ENCODE measurements at places on chromosomes 6 and 20.

- no peak for DNase-seq
These were observed 1.1 kb upstream of the MRGBP start for GRCh38 chr20:62795023-62795761.

DNA sequence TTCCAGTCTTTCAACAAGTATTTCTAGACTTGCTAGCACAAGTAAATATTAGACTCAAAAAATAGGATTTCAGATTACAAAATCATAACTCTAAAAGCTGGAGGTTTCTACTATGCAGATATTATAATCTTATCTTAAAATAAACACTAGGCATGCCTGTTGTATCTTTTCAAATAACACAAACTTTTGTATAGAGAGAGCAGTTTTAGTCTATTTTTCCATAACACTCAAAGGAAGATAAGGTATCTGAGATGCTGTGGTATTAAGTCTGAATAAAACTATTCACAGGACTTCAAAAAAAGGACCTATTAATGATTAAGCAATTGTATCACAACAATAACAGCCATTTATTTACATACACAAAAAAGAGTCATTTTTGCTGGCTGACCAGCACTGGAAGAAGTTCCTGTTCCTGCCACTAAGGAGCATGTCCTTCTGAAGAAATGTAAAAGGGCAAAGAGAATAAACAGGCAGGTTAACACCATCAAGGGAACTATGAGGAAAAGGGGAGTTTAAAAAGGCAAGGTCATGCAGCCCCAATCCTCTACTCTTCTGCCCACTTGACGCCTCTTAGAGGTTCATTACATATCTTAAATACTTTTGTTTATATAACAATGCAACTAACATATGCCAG is 39.4 kb downstream of the REPS1 start:
- DNase-seq = no peak

GRCh38 chr20:48794360-48794759 is 33.4 kb downstream of the PREX1 start:
- DNase-seq = no peak

GRCh38 chr6:119350202-119350951 is 816 bp upstream of the MAN1A1 start:
- peak; percentile 77 for DNase-seq

- DNase-seq = no peak
These were observed 710.3 kb upstream of the MARCKS start for GRCh38 chr6:113146878-113147277.

- DNase-seq = no peak
These were observed 1.7 kb upstream of the NKX2-2 start for GRCh38 chr20:21515300-21516179.

- no peak for DNase-seq
These were observed 518.5 kb upstream of the MARCKS start for GRCh38 chr6:113338644-113339043.

DNA sequence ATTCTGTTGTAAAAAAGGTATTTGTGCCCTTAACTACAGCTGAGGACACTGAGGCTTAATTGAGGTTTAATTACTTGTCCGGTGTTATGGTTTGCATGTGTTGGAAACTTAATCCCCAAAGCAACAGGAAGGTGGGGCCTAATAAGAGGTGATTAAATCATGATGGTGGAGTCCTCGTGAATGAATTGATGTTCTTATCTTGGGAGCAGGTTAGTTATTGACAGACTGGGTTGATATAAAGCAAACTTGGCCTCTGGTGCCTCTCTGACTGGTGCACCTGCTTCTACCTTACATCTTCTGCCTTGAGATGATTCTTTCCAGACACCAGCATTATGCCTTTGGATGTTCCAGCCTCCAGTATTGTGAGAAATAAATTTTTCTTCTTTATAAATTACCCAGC is 306.5 kb upstream of the HS3ST5 start:
- DNase-seq = no peak

- no peak for DNase-seq
These were observed 147.7 kb downstream of the KCNQ5 start for GRCh38 chr6:72769459-72770125.

DNA sequence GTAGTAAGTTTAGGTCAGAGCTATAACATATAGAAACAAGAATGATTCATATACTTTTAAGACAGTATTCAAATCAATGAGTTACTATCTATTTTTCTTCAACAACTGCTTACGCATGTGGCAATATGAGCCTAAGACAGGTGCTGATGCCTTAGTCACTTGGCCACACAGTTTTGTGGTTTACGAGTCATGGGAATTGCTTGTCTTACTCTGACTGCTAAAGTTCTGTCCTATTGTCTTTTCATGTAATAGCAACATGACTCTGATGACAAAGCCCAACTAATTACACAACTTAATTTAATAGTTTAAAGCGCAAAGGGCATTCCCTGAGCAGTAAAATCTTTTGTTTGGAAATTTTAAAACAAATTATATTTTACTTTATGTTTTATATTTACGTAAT is 159.3 kb upstream of the CENPW start:
- DNase-seq = peak; percentile 76

GRCh38 chr6:2643130-2643529 is 107.6 kb downstream of the MYLK4 start:
- DNase-seq = no peak

DNA sequence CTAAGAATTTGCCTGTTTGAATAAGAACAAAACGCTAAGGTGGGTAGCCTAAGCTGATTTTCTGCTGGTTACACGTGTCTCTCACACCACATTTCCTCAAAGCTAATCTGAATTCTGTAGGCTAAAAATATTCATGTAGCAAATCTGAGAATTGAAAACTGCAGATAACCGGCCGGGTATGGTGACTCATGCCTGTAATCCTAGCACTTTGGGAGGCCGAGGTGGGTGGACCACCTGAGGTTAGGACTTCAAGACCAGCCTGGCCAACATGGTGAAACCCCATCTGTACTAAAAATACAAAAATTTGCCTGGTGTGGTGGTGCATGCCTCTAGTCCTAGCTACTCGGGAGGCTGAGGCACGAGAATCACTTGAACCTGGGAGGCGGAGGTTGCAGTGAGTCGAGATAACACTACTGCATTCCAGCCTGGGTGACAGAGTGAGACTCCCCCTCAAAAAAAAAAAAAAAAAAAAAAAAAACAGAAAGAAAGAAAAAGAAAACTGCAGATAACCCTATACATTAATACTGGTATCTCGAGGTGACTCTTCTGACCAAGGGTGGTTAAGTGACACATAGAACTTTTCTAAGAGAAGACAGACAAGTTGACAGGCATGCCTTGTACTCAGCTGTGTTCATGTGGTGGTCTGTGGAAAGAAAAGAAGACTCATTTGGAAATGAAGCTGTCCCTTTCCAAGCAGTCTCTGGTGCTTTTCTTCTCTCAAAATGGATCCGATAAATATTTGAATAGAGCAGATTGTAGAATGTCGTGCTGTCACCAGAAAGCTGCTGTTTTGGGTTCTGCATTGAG is 24.7 kb upstream of the ASXL1 start:
- DNase-seq = no peak

GRCh38 chr6:150261997-150262697 is 106.7 kb upstream of the IYD start:
- DNase-seq = no peak

DNA sequence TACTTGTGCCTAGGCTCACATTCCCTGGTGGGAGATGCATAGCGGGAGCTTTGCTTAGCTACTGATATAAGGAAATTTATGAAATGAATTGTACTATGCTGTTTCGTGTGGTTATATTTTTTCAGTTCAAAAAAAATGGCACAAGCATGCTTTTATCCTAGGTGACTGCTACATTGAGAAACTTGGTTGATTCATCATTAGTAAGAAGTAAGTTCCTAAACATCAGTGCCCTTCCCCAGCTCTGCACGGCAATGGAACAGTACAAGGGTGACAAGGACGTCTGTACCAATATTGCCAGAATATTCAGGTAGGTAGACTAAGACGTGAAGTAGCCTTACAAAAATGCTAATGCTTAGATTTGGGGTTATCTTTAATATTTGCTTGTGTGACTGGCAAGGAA is 79.7 kb downstream of the ARMC2 start:
- no peak for DNase-seq

DNA sequence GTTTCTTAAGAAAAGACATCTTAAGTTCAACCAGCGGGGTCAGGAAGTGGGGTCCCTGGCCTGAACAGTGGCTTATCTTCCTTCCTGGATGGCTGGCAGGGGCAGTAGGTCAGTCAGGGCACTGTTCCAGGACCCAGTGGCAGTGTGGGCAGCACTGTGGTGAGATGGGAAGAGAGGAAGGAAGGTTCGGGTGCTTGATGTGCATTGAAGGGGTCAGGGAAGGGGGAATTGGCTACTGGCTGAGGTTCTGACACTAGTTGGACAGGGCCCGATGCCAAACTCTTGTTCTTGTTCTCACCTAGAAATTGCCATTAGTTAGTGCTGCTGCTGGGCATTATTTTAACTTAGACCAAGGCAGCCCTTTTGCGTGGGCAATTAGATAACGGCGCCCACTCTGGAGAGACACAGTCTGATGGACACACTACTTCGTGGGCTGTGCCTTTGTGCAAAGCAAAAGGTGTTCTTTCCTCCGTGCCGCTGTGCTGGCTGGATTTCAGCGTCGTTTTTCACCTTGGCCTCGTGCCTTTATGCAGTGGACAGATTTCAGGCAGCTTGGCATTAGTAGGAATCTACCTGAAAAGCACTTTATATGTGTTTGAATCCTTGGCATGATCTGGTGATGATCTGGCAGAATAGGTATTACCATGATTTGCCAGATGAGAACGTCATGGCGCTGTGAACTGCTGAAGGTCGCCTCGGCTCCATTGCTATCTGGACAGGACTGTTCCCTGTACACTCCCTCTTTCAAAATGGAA is 30.3 kb downstream of the UTRN start:
- DNase-seq = no peak

- DNase-seq = no peak
These were observed 38.7 kb downstream of the NCOA7 start for GRCh38 chr6:125829433-125829832.

DNA sequence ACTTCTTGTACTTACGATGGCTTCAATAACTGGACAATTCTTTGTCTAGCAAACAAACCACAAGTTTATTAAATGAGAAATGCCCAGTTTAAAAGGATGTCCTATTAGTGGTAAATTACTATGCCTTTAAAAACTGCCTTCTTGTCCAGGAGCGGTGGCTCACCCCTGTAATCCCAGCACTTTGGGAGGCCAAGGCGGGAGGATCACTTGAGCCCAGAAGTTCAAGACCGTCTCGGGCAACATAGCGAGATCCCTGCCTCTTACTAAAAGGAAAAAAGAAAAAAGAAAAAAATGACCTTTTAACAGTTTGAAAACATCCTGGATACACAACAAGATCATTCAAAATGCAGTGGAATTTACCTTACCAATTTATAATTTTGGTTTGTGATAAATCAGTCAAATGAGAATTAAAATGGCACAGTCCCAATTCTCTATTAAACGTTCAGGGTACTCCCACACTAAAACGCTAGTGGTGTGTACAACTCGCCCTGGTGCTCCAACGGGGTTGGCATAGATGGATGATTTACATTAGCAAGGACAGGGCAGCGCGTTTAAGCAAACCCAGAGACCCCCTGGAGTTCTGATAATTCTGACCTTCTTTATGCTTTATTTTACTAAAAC is 2.3 kb downstream of the ZBTB2 start:
- DNase-seq = no peak

DNA sequence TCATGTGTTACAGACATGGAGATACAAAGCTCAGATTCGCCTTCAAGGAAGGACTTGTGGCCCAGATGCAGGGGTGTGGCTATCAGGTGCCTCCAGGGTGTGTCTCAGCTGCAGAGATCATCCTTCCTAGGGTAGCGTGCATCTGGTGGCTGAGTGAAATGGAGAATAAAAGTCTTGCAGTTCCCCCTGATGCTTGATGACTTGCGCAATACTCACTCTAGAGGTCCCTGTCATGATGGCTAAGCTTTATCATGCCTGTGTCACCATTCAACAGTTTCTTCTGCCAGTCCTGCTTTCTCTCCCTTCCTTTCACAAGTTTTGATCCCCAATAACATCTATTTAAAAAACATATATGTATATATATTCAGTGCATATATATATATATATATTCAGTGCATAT is 228.1 kb downstream of the PAX1 start:
- DNase-seq = no peak

GRCh38 chr6:144549837-144550747 is 265.0 kb downstream of the UTRN start:
- no peak for DNase-seq

- no peak for DNase-seq
These were observed 70.5 kb upstream of the RBM24 start for GRCh38 chr6:17210683-17211082.

GRCh38 chr6:35282472-35282871 is 15.1 kb upstream of the DEF6 start:
- no peak for DNase-seq

DNA sequence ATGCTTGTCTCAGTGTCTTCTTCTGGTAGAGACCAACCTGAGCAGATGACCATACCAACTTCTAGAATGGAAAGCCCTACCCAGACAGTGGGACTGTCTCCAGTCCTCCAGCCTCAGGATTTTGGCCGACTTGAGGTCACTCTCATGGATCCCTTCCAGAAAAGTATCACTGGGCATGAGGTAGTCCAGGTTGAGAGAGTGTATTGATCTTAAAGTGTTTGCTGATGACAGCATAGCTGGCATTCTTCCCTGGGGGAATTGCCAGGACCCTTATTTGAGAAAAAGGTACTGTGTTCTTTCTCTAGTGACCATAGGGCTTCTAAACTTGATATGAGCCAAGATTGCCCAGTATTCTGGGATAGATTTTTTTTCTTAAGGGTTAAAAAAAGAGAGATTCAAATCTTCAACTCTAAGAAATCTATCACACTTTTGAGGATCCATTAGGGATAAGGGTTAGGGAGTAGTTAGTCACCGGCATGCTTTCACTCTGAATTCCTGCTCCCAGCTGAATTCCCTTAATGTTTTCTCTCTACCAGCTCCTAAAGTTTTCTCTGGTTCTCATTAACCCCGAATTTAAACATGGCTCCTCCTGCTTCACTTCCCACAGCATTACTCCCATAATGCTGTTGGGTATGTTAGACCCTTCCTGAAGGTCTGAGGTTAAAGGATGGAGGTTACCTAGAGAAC is 73.6 kb upstream of the FLRT3 start:
- no peak for DNase-seq

- no peak for DNase-seq
These were observed 9.3 kb downstream of the NOL4L start for GRCh38 chr20:32575805-32576204.

DNA sequence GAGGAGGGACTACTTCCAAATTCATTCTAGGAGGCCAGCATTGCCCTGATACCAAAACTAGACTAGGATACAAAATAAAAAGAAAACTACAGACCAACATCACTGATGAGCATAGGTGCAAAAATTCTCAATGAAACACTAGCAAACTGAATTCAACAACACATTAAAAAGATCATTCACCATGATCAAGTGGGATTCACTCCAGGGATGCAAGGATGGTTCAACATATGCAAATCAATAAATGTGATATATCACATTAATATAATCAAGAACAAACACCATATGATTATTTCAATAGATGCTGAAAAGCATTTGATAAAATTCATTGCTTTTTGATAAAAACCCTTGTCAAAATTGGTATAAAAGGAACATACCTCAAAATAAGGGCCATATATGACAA is 10.2 kb downstream of the PGBD1 start:
- no peak for DNase-seq
